Femur (tissue), 1 donor: ENCODE measurements at places on chromosomes 11 and 22.

- DNase-seq, result no peak
These were observed 31.0 kb upstream of the CHRM4 start for GRCh38 chr11:46422588-46422987.

- no peak for DNase-seq
These were observed 279.5 kb downstream of the ST3GAL4 start for GRCh38 chr11:126634963-126635362.

GRCh38 chr11:69416762-69417698 lies 64.4 kb upstream of the LINC01488 start:
- DNase-seq, result peak; percentile 59

DNA sequence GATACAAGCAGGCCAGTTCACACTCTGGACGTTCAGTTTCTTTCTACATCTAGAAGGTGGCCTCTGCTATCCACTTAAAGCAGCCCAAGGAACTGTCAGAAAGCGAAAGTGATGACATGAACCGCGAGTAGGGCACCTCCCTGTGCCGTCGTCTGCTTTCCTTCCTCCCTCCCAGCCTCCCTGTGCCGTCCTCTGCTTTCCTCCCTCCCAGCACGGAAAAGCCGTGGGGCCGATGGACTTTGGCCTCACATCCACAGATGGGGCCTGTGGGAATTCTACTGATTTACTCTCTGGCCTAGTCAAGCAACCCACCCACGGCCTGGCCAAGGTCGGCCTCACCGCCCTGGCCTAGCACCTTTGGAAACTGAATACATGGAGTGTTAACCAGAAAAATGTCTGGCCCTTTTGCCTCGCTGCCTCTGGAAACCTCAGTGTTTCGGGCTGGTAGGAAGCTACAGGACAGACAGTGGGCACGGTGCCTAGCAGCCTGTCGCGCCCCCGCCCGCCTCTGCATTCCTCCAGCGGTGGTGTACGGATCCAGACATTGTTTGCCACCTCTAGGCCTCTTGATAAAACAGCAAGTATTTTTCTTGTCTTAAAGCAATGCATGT lies 14.2 kb downstream of the PEX26 start:
- DNase-seq, result peak; percentile 77

- no peak for DNase-seq
These were observed 11.9 kb downstream of the TBCEL start for GRCh38 chr11:121035780-121036179.

DNA sequence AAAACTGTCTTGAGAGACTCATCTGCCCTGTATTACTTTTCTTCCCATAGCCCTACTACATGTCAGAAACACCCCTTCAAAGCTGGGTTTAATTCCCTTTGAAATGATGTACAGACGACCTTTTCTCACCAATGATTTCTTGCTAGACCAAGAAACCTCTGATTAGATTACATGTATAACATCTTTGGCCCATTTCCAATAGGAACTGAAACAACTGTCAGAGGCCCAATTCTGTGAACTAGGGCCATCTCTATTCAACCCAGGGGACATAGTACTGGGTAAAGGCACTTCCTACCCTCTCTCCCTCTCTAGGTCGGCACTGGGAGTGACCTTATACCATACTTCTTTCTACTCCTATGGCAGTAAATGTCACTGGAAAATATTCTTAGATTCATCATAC lies 19.4 kb downstream of the NPAT start:
- DNase-seq, result no peak

- no peak for DNase-seq
These were observed 451.9 kb downstream of the ETS1 start for GRCh38 chr11:128135451-128135850.

- no peak for DNase-seq
These were observed 1375.2 kb downstream of the TBC1D22A start for GRCh38 chr22:48137640-48138039.

- DNase-seq, result peak; percentile 86
These were observed 2.9 kb downstream of the C1QTNF5 start for GRCh38 chr11:119337581-119338317.

DNA sequence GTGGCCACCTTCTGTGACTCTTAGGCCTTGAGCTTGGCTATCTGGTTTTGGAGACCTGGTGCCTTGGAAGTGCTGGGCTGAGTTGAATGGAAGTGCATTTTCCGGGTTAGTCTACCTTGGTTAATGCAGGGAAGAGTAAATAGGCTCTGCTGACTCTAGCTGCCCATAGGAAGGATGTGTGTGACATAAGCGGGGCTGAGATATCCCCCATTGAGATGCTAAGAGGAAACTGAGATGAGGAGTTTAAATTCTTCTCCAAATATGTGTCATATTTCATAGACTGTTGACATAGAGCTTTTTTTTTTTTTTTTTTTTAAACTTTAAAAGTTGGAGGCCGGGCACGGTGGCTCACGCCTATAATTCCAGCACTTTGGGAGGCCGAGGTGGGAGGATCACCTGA lies 30.8 kb downstream of the ZNRF3 start:
- DNase-seq, result no peak

DNA sequence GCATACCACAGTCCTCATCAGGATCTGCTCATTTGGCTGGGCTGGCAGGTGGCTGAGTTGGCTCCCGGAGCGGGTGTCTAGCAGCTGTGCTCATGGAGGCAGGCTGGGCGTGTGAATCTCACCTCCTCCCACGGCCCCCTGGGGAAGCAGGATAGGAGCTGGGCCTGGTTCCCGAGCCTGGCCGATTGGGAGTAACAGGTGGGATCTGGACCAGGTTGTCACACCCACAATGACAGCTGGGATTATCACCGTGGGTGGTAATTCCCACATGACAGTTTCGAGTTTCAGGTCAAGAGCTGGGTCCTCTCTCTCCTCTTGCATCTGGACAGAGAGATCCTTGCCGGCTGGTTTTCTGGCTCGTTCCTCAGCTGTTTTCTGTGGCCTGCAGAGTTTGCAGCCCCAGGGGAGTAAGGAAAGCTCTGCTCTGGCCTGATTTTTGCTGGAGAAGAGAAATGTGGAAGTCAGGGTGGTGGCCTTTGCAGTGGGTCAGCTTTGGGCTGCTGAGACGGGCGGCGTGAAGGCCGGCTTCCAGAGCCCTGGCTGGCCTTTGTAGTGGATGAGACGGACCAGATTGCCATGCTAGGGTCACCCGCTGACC lies 57.0 kb downstream of the BCR start:
- peak; percentile 91 for DNase-seq

- DNase-seq, result no peak
These were observed 684.4 kb downstream of the NTM start for GRCh38 chr11:132054822-132055221.

DNA sequence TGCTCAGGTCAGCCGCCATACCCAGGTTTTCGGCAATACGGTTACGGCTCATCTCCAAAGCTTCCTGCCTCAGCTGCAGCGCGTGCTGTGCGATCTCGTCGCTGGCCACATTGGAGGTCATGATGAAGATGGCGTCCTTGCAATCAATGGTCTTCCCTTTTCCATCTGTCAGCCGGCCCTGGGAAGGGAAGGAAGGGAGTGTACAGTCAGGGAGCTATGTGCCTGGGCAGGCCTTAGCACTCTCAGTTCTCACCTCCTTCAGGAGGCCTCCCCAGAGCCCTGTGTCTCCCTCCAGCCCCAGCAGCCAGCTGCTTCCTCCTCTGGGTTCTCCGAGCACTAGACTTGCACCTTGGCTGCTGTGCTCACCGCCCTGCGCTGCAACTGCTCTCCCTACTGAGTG lies 51.5 kb upstream of the PHOX2A start:
- no peak for DNase-seq

GRCh38 chr11:95545116-95545875 lies 244.3 kb downstream of the FAM76B start:
- no peak for DNase-seq

GRCh38 chr11:100061006-100061405 lies 626.1 kb upstream of the ARHGAP42 start:
- DNase-seq, result no peak

DNA sequence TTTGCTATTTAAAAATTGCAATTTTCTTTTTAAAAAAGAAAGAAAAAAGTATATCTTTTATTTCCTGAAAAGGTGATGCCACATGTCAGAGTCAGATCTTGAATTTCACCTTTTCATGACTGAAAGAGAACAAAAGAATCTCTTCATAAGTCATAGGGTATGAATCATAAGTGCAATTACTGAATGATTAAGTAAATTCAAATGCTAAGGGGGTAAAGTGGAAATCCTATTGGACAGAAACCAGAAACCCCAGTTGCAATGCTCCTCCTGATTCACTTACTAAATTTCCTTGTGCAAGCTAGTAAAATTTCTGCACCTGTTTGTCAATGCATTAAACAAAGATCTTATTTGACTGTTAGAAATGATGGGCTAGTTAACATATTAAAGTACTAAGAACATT lies 8.2 kb upstream of the PRRG4 start:
- DNase-seq, result no peak

DNA sequence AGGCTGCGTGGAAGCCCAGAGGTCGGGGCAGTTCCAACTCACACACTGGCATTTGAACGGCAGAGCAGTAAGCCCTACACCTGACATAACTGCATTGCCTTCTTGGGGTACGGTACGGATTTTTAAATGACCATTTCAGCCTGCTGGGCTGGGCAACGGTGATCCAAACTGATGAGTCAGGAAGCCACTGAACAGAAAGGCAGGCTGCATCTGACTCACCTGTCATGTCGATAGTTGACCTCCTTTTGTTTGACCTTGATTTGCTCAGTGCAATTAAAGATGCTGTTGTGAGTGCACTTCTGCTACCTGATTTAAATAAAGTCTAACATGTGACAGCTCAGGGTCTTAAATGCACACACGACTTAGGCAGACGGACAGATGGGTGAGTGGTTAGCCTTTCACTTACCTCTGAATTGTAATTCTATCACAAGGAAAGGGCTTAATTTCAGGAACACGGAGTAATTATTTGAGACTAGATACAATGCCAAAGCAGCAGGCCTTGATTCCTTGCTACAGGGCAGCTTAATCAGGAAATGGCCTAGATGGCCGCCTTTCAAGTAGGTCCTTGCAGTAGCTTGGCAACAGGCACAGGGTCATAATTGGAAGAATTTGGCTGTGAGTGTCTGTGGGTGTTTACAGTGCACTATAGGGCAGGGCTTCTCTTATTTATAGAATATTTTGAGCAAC lies 52.2 kb downstream of the BMAL1 start:
- DNase-seq, result no peak

- DNase-seq, result no peak
These were observed 39.6 kb upstream of the GRIK4 start for GRCh38 chr11:120471994-120472393.
